Muscle of leg (tissue), 16 donors: ENCODE measurements at places on chromosomes 6 and 20.

- DNase-seq: no peak
- H3K27ac ChIP-seq: no peak overlapping the region
- no peak overlapping the region for H3K4me3 ChIP-seq
- no peaks in the 10 kb centered on the region for H3K27me3 ChIP-seq
- H3K4me1 ChIP-seq: no peaks in the 10 kb centered on the region
Measured at GRCh38 chr20:10557685-10558084, 116.1 kb downstream of the JAG1 start.

- no peaks in the 10 kb centered on the region for H3K36me3 ChIP-seq
- H3K4me1 ChIP-seq: no peaks in the 10 kb centered on the region
- H3K27me3 ChIP-seq: no peaks in the 10 kb centered on the region
- H3K4me3 ChIP-seq: no peak overlapping the region
- no peak for DNase-seq
Measured at GRCh38 chr6:126614642-126615504, 275.0 kb downstream of the CENPW start.

DNA sequence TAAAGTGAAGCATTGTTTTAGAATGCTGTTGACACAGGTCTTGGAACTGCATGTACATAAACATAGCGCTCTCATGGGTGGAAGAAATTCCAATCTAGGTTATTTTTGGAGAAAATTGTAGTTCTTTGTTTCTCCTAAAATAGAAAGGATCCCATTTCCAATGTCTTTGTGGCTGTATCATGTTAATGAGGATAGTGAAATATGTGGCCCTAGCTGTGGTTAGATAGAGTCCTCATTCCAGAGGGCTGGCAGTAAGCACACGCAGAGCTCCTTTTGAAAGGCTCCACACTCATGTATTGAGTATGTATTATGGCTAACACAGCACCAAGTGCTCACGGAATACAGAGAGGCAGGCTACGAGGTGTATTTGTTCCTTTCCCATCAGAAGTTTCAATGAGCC lies 60.9 kb downstream of the SNRNP48 start:
- H3K36me3 ChIP-seq: no peaks in the 10 kb centered on the region
- no peak overlapping the region for H3K4me3 ChIP-seq
- no peaks in the 10 kb centered on the region for H3K27me3 ChIP-seq
- DNase-seq: peak; percentile 43
- no peak overlapping the region for H3K27ac ChIP-seq

DNA sequence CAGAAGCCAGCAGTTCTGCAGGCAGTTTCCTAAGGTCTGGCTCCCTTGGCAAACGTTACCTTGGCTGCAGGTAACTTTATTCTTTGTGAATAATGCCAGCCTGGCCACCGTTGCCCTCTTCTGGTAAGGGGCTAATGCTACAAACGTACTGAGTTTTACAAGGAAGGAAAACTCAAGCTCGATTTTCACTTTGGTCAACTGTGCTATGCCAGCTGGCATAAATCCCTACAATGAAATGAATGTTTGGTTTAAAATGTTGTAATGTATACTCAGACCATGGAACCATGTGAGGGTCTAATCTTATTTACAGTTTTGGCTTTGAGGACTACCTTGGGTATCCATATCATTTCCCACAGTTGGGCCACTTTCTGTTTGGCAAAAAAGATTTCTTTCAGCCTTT lies 101.4 kb downstream of the SLX4IP start:
- no peaks in the 10 kb centered on the region for H3K27me3 ChIP-seq
- DNase-seq: peak; percentile 75
- peaks cover 7% of the 10 kb centered on the region for H3K4me1 ChIP-seq

- H3K27ac ChIP-seq: no peak overlapping the region
- DNase-seq: no peak
- no peak overlapping the region for H3K4me3 ChIP-seq
- H3K27me3 ChIP-seq: no peaks in the 10 kb centered on the region
- H3K36me3 ChIP-seq: peaks cover 52% of the 10 kb centered on the region
- H3K4me1 ChIP-seq: peaks cover 3% of the 10 kb centered on the region
Measured at GRCh38 chr20:35489717-35490116, 34.3 kb downstream of the CEP250 start.

GRCh38 chr6:159043947-159044346 lies 844 bp downstream of the TAGAP start:
- H3K27ac ChIP-seq: no peak overlapping the region
- H3K4me1 ChIP-seq: peaks cover 5% of the 10 kb centered on the region
- peak overlapping the region; percentile 25 for H3K4me3 ChIP-seq
- H3K27me3 ChIP-seq: no peaks in the 10 kb centered on the region

DNA sequence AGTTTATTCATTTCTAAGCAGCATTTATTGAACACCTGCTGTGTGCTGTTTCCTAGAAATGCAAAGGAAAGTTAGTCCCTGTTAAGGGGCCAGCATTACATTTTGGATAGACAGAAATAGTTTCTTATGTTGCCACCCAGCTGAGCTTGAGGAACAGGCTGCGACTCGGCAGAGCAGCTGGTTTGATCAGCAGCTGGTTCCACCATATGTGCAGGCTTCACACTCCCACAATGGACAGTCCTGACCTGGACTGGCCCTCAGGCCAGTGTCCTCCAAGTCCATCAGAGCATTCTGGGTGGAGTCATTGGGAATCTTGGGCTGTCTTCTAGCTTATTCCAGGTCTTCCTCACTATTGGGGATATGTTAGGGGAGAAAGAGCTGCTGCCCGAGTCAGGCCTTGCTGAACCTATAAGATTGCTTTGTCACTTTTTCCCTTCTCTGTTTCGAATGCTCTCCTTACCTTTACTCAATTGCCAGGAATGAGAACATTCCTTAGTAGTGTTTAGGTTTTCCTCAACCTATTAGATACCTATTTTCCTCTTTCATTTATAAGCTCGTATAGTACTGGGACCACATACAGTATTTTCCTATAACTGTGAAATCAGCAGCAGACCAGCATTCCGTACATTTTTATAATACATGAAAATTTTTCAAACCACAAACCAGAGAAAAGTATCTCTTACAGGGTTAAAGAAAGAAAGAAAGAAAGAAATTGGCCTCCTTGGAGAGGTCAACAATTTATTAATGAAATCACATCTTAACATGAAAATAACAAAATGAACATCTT lies 203.0 kb downstream of the FARS2 start:
- H3K36me3 ChIP-seq: no peaks in the 10 kb centered on the region
- peak; percentile 20 for DNase-seq
- no peak overlapping the region for H3K27ac ChIP-seq
- no peaks in the 10 kb centered on the region for H3K4me1 ChIP-seq
- no peak overlapping the region for H3K4me3 ChIP-seq

DNA sequence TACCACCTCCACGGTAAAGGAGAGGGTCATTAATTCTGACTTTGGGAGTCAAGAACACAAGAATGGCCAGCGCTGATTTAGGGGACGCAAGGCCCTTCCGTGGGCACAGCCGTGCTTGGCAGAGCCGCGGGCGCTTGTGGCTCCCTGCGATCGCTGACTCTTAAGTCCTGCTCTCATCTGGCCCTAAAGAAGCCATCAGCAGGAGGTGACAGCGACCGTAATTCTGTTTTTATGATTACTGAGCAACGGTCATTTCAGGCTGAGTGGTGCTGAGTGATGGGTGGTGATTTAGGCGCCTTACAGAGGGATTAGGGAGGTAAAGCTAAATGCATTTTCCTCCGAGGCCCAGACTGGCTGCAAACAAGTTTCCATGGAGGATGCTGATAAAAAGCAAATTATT lies 364.6 kb upstream of the SULF2 start:
- DNase-seq: no peak
- peaks cover 6% of the 10 kb centered on the region for H3K4me1 ChIP-seq
- H3K27me3 ChIP-seq: peaks cover 18% of the 10 kb centered on the region
- H3K4me3 ChIP-seq: no peak overlapping the region
- no peaks in the 10 kb centered on the region for H3K36me3 ChIP-seq

- H3K4me3 ChIP-seq: no peak overlapping the region
- no peaks in the 10 kb centered on the region for H3K36me3 ChIP-seq
Measured at GRCh38 chr6:107244742-107245480, 129.6 kb upstream of the BEND3 start.

GRCh38 chr6:45548657-45549515 lies 171.2 kb upstream of the SUPT3H start:
- no peak for DNase-seq
- H3K4me3 ChIP-seq: no peak overlapping the region
- H3K27me3 ChIP-seq: no peaks in the 10 kb centered on the region

DNA sequence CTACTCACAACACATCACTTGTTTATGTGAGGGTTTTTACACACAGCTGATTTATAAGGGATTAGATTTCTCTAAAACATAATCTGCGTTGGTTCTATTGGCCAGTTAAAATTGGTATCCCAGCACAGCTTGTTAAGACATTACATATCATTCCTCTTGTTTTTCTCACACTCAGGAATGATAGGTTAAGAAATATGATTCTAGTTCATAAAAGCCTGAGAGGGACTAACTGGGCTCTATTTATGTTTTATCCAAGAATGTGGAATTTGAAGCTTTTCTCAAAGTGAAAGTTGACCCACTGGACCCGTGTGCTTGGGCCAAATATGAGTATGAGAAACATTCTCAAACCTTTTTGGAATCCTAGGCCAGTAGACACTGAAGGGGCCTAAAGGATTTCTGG lies 117.3 kb downstream of the TMEM170B start:
- H3K4me3 ChIP-seq: no peak overlapping the region
- peaks cover 22% of the 10 kb centered on the region for H3K4me1 ChIP-seq
- peak overlapping the region; percentile 13 for H3K27ac ChIP-seq
- DNase-seq: peak; percentile 46
- no peaks in the 10 kb centered on the region for H3K27me3 ChIP-seq
- H3K36me3 ChIP-seq: no peaks in the 10 kb centered on the region

GRCh38 chr6:81561731-81562130 lies 190.8 kb downstream of the TENT5A start:
- H3K4me1 ChIP-seq: no peaks in the 10 kb centered on the region
- DNase-seq: no peak
- no peak overlapping the region for H3K27ac ChIP-seq
- no peak overlapping the region for H3K4me3 ChIP-seq

DNA sequence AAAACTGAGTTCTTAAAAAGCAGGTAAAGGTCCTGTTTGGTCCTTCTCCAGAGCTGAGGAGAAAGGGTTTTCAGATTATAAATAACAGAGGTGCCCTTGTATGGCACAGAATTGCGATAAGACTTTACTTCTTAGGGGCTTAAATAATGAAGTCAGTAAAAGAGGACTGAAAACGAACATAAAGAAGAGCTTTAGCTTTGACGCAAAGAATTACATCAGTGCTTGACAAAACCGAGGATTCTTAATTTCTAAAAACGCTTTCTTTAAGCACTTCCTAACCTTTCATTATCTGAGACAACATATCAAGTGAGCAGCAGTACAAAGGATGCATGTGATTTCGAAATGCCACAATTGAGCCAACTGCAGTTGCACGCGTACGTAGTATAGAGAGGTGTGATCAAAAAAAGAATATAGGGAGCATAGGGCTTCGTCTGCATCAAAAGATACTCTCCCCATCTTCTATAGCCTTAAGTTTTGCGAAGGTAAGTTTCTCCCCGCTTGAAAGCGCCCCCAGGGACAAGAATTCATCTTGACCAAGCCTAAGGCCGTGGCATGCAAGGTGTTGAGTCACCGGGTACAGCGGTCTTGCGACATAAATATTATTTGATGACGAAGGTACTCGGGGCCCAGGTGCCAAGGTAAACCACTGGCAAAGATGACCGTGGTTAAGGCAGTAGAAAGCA lies 778 bp upstream of the LOC128125822 start:
- H3K4me1 ChIP-seq: peaks cover 7% of the 10 kb centered on the region
- no peak for DNase-seq
- H3K4me3 ChIP-seq: peak overlapping the region; percentile 67
- peak overlapping the region; percentile 87 for H3K27ac ChIP-seq

GRCh38 chr20:39136798-39137197 lies 174.7 kb downstream of the DHX35 start:
- H3K27ac ChIP-seq: no peak overlapping the region
- H3K4me3 ChIP-seq: no peak overlapping the region
- no peaks in the 10 kb centered on the region for H3K36me3 ChIP-seq
- peaks cover 2% of the 10 kb centered on the region for H3K27me3 ChIP-seq
- peak; percentile 14 for DNase-seq

DNA sequence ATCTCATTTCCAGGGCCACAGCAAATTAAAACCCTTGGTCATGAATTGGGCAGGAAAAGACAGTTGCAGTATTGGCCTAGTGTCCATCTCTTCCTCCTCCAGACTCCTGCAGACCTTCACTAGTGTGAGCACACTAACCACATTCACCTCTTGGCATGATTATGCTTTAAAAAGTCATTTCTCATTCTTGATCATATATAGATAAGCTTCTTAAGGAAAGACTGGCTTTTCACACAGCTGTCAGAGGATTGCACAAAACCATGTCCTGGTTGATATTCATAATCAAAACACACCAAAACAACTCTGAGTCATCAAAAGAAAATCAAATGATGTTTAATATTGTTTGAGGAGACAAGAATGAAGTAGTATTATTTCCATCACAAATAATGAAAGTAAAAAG lies 52.1 kb downstream of the TMEM200A start:
- no peak overlapping the region for H3K4me3 ChIP-seq
- no peaks in the 10 kb centered on the region for H3K36me3 ChIP-seq
- no peaks in the 10 kb centered on the region for H3K4me1 ChIP-seq
- DNase-seq: no peak

GRCh38 chr20:4946986-4947385 lies 54.3 kb downstream of the SLC23A2 start:
- H3K4me3 ChIP-seq: no peak overlapping the region
- H3K27ac ChIP-seq: no peak overlapping the region
- H3K36me3 ChIP-seq: no peaks in the 10 kb centered on the region
- DNase-seq: no peak
- H3K27me3 ChIP-seq: no peaks in the 10 kb centered on the region

- H3K4me3 ChIP-seq: no peak overlapping the region
- H3K36me3 ChIP-seq: no peaks in the 10 kb centered on the region
- no peak for DNase-seq
- no peaks in the 10 kb centered on the region for H3K27me3 ChIP-seq
- no peak overlapping the region for H3K27ac ChIP-seq
Measured at GRCh38 chr20:47406849-47407682, 50.6 kb upstream of the ZMYND8 start.

DNA sequence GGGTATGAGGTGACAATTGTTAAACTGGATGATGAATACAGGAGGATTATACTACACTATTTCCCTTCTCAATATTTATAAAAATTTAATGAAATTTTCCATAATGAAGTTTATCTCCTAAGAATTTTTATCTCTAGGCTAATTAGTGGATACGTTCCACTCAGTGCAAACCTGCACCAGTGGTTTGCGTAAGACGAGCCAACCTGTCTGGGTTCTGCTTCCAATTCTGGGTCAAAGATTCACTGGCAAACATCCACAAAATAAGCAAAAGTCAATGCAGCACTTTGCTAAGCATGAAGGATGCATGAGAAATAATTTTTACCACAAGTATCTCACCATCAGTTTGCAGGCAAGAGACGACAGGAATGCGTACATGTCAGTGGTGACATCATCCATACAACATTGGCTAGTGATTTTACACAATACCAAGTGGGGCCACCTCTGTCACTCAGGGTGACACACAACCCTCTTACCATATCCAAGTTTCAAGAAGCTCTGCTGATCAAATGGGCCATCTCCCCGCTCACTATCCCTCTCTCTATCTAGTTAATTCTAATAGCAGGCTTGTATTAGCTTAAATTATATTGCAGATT lies 51.7 kb downstream of the FAM50B start:
- H3K27ac ChIP-seq: no peak overlapping the region
- no peak overlapping the region for H3K4me3 ChIP-seq
- no peaks in the 10 kb centered on the region for H3K27me3 ChIP-seq
- H3K4me1 ChIP-seq: peaks cover 12% of the 10 kb centered on the region

GRCh38 chr6:91476000-91476399 lies 889.1 kb upstream of the MAP3K7 start:
- no peaks in the 10 kb centered on the region for H3K27me3 ChIP-seq
- H3K27ac ChIP-seq: no peak overlapping the region
- H3K36me3 ChIP-seq: no peaks in the 10 kb centered on the region
- no peak overlapping the region for H3K4me3 ChIP-seq
- H3K4me1 ChIP-seq: peaks cover 4% of the 10 kb centered on the region

- H3K27ac ChIP-seq: no peak overlapping the region
- H3K4me1 ChIP-seq: peaks cover 3% of the 10 kb centered on the region
- H3K36me3 ChIP-seq: no peaks in the 10 kb centered on the region
- no peak for DNase-seq
- H3K27me3 ChIP-seq: peaks cover 18% of the 10 kb centered on the region
Measured at GRCh38 chr20:57252559-57253162, 13.8 kb downstream of the BMP7 start.
